Vagina (tissue), 2 donors: ENCODE measurements at places on chromosomes 1 and 21.

DNA sequence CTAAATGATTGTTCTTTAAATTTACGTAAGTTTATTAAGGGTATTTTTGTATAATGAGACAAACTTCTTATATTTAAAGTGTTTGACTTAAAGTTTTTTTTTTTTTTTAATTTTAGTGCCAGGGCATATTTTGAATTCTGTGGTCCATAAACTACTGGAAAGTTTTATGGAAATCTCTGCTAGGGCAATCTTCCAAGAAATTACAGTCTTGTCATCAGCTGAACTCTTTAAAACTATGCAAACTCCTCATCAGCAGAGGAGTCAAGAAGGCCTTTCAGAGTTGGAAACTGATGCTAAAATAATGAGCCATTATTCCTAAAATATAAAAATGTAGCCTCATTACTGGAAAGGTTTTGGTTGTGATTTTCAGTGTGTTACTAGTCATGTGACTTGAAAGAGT lies 1201.9 kb downstream of the BRINP3 start:
- DNase-seq, result no peak

GRCh38 chr1:207831517-207832327 lies 79.2 kb downstream of the CD34 start:
- no peak for DNase-seq

- DNase-seq, result no peak
These were observed 93.4 kb upstream of the SOD1 start for GRCh38 chr21:31566064-31566463.

DNA sequence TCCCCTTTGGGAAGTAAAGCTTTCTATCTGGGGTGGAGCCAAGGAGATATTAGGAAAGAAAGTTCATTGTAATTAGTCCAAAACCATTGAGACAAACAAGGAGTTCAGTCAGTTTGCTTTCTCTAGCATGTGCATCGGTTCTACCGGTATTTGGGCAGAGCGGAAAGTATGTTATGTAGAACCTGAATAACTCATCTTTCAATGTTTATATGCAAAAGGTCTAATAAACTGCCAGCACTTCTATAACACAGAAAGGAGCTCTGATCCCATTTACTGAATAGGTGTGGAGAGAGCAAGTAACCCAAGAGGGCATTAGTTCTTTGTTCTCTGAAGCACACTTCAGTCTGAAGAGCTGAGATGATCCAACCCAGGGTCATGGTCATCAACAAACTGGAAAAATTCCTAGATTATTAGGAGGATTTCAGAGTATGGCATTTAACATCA lies 3.5 kb downstream of the TGFB2 start:
- no peak for DNase-seq

- DNase-seq, result no peak
These were observed 466.6 kb upstream of the OLFM3 start for GRCh38 chr1:102463328-102463727.

DNA sequence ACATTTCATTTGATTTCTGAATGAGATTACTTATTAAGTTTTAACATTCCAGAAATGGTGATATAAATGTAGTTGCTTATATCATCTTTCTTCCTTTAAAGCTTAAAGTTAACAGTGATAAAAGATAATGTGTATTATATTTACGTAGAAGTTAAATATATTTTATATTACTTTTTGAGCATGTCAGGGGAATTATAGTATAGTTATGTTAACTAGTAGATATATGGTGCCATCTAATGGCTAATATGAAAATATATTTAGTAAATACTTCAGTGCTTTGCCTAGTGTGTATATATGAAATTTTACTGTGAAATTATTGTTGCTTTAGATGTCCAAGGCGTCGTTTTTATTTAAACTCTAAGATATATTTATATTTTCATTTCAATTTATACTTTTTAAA lies 51.5 kb downstream of the SYT14 start:
- DNase-seq, result no peak
